ENCODE measurements at places on chromosomes 13 and 19.

DNA sequence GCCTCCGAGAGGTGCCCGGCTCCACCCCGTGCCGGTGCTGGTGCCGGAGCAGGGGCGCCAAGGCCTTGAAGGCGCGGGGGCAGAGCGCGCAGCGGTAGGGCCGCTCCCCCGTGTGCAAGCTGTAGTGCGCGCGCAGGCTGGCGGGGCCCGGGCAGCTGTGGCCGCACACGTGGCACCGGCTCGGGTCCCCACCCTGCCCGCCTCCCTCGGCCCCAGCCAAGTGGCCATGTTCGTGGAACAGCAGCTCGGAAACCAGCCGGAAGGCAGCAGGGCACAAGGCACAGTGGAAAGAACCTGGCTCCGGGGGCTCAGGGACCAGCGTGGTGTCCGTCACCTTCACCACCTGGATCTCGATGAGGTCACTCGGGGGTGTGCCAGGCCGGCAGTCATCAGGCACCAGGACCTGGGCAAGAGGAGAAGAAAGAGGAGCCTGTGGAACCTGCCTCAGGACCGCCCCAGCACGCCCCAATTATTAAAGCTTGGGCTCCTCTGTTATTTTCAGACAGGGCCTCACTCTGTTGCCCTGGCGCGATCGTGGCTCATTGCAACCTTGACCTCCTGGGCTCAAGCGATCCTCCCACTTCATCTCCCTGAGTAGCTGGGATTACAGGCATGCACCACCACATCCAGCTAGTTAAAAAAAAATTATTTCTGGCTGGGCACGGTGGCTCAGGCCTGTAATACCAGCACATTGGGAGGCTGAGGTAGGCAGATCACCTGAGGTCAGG lies 2.0 kb downstream of the ZNF784 start:
- no peak for DNase-seq

DNA sequence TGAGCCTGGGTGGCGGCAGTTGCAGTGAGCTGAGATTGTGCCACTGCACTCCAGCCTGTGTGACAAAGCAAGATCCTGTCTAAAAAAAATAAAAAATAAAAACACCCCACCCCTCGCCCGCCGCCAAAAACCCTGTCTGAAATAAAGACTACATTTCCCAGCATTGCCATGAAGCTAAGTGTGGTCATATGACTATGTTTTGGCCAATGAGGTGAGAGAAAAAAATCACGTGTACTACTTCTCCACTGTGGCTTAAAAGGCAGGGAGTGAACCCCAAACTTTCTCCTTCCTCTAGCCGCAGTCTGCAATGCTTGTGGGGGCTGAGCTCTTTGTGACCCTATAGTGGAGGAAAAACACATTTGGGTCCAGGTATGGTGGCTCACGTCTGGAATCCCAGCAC lies 54.9 kb downstream of the COLGALT1 start:
- DNase-seq, result no peak

GRCh38 chr19:18416778-18417249 lies 2.4 kb upstream of the SSBP4 start:
- DNase-seq, result peak; percentile 75

DNA sequence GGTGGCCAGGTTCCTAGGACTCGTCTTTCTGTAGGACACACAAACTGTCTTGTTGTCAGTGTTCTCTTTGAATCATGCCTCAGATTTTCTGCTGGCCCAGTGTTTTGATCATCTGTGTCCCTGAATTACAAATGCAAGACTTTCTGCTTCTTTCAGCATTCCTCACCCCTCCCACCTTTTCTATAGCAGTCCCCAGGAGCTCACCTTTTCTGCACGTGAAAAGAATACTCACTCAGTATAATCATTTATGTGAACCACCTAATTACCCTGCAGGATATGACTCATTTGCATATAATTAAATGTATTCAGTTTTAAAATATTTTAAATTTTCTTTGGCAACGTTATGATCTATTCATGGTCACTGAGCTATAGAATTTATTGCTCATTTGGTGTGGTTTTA lies 389.2 kb downstream of the ITGBL1 start:
- no peak for DNase-seq

GRCh38 chr19:34181111-34181864 lies 9.0 kb downstream of the LSM14A start:
- DNase-seq, result no peak

- no peak for DNase-seq
These were observed 291.9 kb upstream of the HTR2A start for GRCh38 chr13:47188802-47189201.

DNA sequence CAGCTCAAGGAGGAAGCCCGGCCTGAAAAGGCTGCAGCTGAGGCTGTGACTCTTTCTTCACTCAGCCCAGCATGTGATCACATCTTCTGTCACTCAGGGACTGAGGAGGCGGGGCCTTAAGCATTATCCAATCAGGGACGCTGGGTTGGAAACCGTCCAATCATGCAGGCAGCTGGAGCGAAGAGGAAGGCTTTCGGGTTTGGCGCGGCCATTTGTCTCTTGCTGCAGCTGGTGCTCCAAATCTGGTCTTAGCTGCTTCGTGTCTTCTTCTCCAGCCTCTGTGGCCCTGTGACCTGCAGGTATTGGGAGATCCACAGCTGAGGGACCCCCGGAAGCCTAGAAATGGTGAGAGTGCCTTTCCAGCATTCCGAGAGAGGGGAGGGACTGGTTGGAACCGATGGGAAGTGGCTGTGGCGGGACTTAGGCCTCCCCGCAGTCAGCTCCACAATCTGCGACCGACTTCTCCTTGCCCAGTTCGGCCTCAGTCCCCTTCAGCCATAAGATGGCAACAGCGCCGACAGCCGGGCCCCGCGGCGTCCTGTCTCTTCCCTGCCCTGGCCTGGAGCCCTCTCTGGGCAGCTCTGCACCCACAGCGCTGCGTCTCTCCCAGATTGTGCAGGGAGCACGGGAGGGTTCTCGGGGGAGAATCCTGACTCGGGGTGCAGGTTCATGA lies at the start of gene ZNF90:
TSS of gene ZNF90 (plus strand) at position 210 of the 673 bp plus-strand sequence. CDS start at position 343, 133 bp downstream.
- DNase-seq, result peak; percentile 38

DNA sequence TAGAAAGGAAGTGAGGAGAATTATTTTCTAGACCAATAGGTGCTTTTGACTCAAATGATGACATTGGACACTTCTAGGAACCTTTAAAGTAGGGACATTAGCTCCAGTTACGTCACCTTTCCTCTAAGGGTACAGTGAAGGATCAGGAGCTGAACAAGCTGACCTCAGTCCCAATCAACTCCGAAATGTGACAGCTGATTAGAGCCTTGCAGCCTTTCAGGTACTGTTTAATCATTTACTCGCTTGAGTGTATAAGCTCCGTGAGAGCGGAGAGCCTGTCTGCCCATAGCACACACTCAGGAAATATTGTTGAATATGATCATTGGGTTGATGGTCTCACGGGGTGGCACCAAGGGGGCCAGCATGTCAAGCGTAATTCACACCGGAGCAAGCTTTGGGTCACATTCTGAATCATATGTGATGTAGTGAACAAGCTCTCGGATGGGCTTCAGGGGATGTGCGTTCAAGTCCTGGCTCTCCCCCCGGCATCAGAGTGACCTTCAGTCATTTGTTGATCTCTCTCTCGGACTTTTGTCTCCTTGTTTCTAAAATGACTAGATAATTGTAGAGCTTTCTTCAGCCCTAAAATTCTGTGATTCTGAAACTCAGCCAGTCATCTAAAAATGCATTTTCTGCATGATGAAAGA lies 141.9 kb downstream of the ZIC5 start:
- no peak for DNase-seq

GRCh38 chr13:19117913-19118739 lies 63.5 kb downstream of the TUBA3C start:
- DNase-seq, result no peak

DNA sequence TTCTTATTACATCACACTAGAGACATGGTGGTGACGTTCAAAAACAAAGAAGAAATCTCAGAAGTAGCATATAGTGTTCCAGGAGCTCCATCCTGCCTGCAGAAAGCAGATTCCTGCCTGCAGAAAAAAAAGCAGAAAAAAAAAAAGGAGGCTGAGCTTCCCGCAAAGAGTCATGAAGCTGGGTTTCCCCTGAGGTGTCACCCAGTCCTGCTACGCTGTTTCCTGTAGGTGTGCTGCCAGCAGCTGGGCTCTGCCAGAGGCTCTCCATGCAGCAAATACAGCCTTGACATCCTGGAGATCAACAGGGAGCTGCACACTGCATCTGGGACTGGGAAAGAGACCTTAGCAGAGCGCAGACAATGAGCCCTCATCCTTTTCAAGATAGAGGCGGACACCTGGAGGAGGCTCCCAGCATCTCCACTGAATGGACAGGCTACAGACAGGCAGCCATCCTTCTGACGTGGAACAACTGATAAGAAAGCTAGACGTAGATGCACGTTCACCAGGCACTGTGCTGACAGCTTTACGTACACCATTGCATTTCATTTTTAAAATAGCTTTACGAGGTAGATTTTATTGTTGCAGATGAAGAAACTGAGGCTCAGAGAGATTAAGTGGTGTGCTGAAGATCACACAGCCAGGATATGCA lies 350.9 kb downstream of the FOXO1 start:
- DNase-seq, result no peak

- DNase-seq, result no peak
These were observed 23.5 kb downstream of the KCTD15 start for GRCh38 chr19:33819880-33820781.

GRCh38 chr19:48258350-48258749 lies 2.6 kb upstream of the CARD8 start:
- no peak for DNase-seq

DNA sequence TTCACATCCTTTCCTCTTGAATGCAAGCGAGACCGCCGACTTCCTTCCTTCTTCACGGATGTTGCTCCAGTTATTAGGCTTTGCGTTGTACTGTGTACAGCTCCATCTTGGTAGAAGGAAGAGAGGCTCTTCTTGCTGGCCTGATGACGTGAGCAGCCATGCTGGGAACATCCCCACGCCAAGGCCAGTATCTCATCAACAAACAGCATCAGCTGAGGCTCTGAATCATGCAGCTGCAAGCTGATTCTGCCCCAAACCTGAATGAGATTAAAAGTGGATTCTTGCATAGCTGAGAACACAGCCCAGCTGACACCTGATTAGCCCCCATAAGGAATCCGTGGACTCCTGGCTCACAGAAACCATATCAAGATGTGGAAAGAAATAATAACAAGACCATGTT lies 809.6 kb downstream of the EFNB2 start:
- no peak for DNase-seq

- no peak for DNase-seq
These were observed 36.0 kb downstream of the KEAP1 start for GRCh38 chr19:10467104-10467706.

- no peak for DNase-seq
These were observed 49.3 kb upstream of the TDRD3 start for GRCh38 chr13:60347690-60348089.

- DNase-seq, result no peak
These were observed 11.9 kb downstream of the BCAT2 start for GRCh38 chr19:48798937-48799336.

DNA sequence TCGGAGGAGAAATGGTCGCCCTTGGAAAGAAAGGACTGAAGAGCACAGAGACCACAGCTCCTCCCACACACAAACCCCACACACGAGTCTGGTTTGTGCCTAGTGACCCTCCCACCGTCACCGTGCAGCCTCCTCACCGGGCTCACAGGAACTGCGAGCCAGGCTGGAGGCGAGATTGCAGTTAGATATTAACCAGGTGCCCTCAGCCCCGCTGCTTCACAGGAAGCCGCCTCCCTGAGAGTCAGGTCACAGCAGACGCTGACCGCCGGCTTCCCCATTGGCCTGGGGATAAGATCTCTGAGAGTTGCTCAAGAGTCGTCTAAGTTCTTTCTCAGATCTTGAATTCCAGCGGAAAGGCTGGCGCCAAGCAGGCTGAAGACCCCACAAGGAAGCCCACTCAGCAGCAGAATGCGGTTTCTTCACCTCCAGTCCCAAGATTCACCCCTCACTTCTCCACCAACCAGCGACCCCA lies 870 bp downstream of the ZNF44 start:
- peak; percentile 12 for DNase-seq

- DNase-seq, result no peak
These were observed 15.0 kb upstream of the NAXD start for GRCh38 chr13:110600261-110600819.

GRCh38 chr19:44689290-44690130 lies 9.4 kb upstream of the CEACAM16 start:
- DNase-seq, result peak; percentile 72

- DNase-seq, result no peak
These were observed 114.6 kb upstream of the VSTM2B start for GRCh38 chr19:29411113-29411581.

DNA sequence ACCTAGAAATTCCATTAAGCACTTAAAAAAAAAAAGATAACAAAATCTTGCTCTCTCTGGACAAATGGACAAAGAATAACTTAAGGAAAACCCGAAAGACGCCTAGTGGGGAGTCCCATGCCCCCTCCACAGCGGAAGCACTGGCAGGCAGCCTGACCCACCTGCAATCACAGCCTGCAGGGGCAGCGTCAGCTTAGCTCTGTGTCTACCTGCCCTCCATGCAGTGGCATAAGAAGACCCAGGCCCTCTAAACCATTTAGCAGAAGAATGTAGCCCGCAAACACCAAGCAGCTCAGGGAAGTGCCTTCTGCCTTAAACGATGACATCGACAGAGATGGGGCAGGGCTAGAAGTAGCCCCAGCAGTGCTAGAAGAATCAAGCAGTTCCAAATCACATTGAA lies 36.0 kb downstream of the KCTD15 start:
- no peak for DNase-seq

- DNase-seq, result no peak
These were observed 39.7 kb downstream of the SOX1 start for GRCh38 chr13:112106478-112107141.

GRCh38 chr13:50677258-50677657 lies 166.2 kb downstream of the DLEU7 start:
- peak; percentile 35 for DNase-seq

- DNase-seq, result no peak
These were observed 142.9 kb upstream of the SERP2 start for GRCh38 chr13:44230736-44231135.

Measured in NCI-H510A treated with DMSO at 0.1 percent for 48 hours (cell line).